T-helper 2 cell treated with Interferon-gamma antibody and Interleukin-4, amounts not matched to agents 5 μg/mL and 100 μg/mL, for 36 hours (primary cell): ENCODE measurements at places on chromosomes 5 and 9.

- no peak overlapping the region for H3K27ac ChIP-seq
- H3K27me3 ChIP-seq: peaks cover 30% of the 10 kb centered on the region
- peaks cover 3% of the 10 kb centered on the region for H3K4me1 ChIP-seq
- H3K36me3 ChIP-seq: no peaks in the 10 kb centered on the region
Observed at GRCh38 chr9:115192835-115193525, 75.0 kb upstream of the TNC start.

GRCh38 chr5:10663489-10664179 lies 97.4 kb downstream of the DAP start:
- DNase-seq: no peak
- H3K27me3 ChIP-seq: no peaks in the 10 kb centered on the region
- no peaks in the 10 kb centered on the region for H3K4me1 ChIP-seq
- no peak overlapping the region for H3K4me3 ChIP-seq

- peak within 1 kb of the TSS; percentile 92 for H3K27ac ChIP-seq
- H3K36me3 ChIP-seq: peaks cover 14% of the 10 kb centered on the region
- DNase-seq: peak; percentile 73
- peak within 1 kb of the TSS; percentile 93 for H3K4me3 ChIP-seq
Observed at GRCh38 chr9:93058355-93059010, at the start of gene SUSD3. Gene SUSD3, plus strand, starts transcription at chr9:93058701. Its CDS starts 42 bp downstream, at chr9:93058743.

DNA sequence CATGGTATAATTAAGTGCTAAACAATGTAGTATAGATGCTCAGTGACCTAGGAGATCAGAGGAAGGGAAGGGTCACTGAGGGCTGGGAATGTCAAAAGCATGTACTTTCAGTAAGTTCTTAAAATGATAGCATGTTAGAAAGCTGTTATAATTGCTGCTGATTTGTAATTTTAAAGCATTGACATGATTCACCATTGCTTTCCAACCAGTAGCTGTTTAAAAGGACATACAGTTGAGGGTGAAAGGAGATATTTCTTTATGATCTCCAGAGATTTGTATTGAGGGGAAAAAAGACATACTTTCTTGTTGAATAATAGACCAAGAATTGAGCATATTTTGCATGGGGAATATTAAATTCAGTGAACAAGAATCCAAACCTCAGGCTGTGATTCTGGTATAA lies 1.2 kb upstream of the SLC1A3 start:
- H3K4me1 ChIP-seq: peaks cover 15% of the 10 kb centered on the region
- no peak for DNase-seq
- H3K27ac ChIP-seq: no peak overlapping the region
- peaks cover 55% of the 10 kb centered on the region for H3K27me3 ChIP-seq
- no peak overlapping the region for H3K4me3 ChIP-seq
- H3K36me3 ChIP-seq: no peaks in the 10 kb centered on the region

- no peaks in the 10 kb centered on the region for H3K36me3 ChIP-seq
- no peak overlapping the region for H3K4me3 ChIP-seq
Observed at GRCh38 chr9:9951556-9952160, 661.1 kb downstream of the PTPRD start.

- DNase-seq: no peak
- H3K27ac ChIP-seq: no peak overlapping the region
- H3K4me1 ChIP-seq: no peaks in the 10 kb centered on the region
- H3K4me3 ChIP-seq: no peak overlapping the region
- H3K27me3 ChIP-seq: peaks cover 12% of the 10 kb centered on the region
Observed at GRCh38 chr5:151602806-151603205, 11.7 kb upstream of the FAT2 start.

- no peak overlapping the region for H3K4me3 ChIP-seq
- H3K27me3 ChIP-seq: peaks cover 2% of the 10 kb centered on the region
- H3K36me3 ChIP-seq: no peaks in the 10 kb centered on the region
- no peak overlapping the region for H3K27ac ChIP-seq
- H3K4me1 ChIP-seq: peaks cover 8% of the 10 kb centered on the region
Observed at GRCh38 chr5:128777052-128777451, 188.2 kb upstream of the SLC27A6 start.

GRCh38 chr9:117218951-117219350 lies 195.9 kb downstream of the ASTN2 start:
- H3K27ac ChIP-seq: no peak overlapping the region
- no peaks in the 10 kb centered on the region for H3K4me1 ChIP-seq
- H3K27me3 ChIP-seq: no peaks in the 10 kb centered on the region
- H3K4me3 ChIP-seq: no peak overlapping the region
- no peaks in the 10 kb centered on the region for H3K36me3 ChIP-seq
- DNase-seq: no peak

DNA sequence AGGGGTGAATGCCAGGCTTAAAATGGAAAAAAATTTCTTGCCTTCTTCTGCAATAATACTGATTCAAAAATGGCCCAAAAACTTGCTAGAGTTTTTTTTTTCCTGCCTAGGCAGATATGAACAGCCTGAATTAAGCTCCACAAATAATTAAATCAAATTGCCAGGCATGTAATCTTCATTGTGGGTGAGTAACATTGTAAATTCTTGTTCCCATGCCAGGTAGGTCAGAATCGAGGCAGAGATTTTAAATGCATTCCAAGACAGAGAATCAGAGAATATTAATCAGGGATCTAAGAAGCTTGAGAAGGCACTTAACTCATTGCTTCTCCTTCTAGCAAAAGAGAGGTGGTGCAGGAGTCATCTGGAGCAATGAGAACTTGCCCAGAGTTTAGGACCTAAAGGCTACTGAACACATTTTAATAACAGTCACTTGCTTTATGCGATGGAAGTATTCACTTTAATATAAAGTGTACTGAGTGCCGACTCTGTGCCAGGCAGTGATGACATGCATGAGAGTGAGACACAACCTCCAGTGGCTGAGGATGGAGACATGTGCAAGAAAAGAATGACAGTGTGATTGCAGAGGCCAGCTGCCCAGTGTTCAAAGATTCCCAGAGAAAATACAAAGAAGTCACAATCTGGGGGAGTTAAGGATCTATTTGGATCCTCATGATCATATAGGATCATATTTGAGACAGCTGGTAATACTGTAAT lies 102.3 kb downstream of the APBA1 start:
- no peak overlapping the region for H3K4me3 ChIP-seq
- no peak for DNase-seq
- H3K27me3 ChIP-seq: peaks cover 13% of the 10 kb centered on the region
- H3K27ac ChIP-seq: no peak overlapping the region
- no peaks in the 10 kb centered on the region for H3K36me3 ChIP-seq

GRCh38 chr9:35756275-35757225 lies 2.5 kb upstream of the MSMP start:
- DNase-seq: peak; percentile 73
- peaks cover 37% of the 10 kb centered on the region for H3K4me1 ChIP-seq
- H3K27ac ChIP-seq: peak overlapping the region; percentile 98
- H3K27me3 ChIP-seq: no peaks in the 10 kb centered on the region
- H3K4me3 ChIP-seq: peak overlapping the region; percentile 97
- peaks cover 24% of the 10 kb centered on the region for H3K36me3 ChIP-seq

DNA sequence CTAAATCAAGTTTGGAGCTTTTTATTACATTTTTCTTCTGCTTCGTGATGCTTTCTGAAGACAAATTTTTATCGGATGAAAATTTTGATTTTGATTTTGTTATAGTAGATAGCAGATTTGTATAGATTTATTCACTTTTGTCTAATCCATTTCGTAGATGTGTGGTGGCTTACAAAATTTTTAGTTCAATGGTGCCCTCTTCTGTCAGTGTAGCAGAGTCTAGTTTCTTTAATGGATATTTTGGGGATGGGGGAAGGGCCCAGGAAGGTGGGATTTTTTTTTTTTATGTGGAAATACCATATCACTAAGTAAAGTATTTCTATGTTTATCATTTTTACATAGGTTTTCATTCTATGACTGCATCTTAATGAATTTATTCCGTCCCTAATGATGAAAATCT lies 259.9 kb upstream of the TARS1 start:
- H3K27me3 ChIP-seq: no peaks in the 10 kb centered on the region
- no peaks in the 10 kb centered on the region for H3K4me1 ChIP-seq

GRCh38 chr9:72173080-72173479 lies 23.8 kb downstream of the GDA start:
- no peaks in the 10 kb centered on the region for H3K36me3 ChIP-seq
- no peaks in the 10 kb centered on the region for H3K4me1 ChIP-seq
- H3K4me3 ChIP-seq: no peak overlapping the region
- H3K27ac ChIP-seq: no peak overlapping the region

DNA sequence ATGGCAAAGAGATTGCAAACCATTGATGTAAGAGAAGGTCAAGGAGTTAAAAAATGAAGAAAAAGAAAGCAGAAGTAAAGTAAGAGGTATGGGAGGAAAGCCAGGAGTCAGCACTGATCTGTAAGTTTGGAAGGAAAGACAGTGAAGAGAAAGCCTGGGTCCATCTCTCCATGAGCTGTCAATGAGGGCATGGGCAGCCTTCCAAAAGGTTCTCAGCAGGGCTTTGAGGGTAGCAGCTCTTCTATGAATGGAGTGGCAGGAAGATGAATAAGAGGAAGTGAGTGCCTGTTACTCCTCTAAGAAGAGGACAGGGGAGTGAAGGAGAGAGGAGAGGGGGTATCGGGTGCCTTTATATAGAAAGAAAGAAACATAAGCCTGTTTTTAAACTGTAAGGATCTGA lies 97.1 kb downstream of the ADCY2 start:
- DNase-seq: no peak
- H3K27me3 ChIP-seq: no peaks in the 10 kb centered on the region
- no peaks in the 10 kb centered on the region for H3K4me1 ChIP-seq
- H3K27ac ChIP-seq: no peak overlapping the region
- H3K4me3 ChIP-seq: no peak overlapping the region

- no peak overlapping the region for H3K4me3 ChIP-seq
Observed at GRCh38 chr5:103034662-103035392, 85.1 kb downstream of the GIN1 start.

DNA sequence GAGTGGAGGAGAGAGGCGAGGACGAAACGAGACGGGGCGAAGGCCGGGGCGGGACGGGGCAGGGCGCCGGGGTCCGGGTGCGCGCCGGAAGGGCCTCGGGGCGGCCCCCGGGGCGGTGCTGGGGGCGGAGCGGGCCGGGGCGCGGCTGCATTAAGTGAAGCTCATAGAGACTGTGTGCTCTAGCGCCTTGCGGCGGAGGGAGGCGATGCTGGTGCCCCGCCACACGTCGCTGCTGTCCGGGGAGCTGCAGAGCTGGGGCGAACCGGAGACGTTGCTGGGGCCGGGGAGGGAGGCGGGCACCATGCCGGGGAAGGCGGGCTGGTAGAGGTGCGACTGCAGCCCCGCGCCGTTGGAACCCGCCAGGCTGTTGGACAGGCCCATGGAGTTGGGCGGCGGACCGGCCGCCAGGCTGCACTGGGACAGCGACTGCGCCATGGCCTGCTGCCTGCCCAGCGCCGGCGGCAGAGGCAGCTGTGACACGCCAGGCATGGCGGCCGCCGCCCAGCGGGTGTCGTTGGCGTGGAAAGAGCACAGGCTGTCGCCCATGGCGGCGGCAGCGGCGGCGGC lies 8.3 kb downstream of the OTP start:
- peaks cover 74% of the 10 kb centered on the region for H3K27me3 ChIP-seq
- H3K4me3 ChIP-seq: peak overlapping the region; percentile 78
- H3K27ac ChIP-seq: peak overlapping the region; percentile 63
- H3K36me3 ChIP-seq: peaks cover 2% of the 10 kb centered on the region
- peaks cover 13% of the 10 kb centered on the region for H3K4me1 ChIP-seq

DNA sequence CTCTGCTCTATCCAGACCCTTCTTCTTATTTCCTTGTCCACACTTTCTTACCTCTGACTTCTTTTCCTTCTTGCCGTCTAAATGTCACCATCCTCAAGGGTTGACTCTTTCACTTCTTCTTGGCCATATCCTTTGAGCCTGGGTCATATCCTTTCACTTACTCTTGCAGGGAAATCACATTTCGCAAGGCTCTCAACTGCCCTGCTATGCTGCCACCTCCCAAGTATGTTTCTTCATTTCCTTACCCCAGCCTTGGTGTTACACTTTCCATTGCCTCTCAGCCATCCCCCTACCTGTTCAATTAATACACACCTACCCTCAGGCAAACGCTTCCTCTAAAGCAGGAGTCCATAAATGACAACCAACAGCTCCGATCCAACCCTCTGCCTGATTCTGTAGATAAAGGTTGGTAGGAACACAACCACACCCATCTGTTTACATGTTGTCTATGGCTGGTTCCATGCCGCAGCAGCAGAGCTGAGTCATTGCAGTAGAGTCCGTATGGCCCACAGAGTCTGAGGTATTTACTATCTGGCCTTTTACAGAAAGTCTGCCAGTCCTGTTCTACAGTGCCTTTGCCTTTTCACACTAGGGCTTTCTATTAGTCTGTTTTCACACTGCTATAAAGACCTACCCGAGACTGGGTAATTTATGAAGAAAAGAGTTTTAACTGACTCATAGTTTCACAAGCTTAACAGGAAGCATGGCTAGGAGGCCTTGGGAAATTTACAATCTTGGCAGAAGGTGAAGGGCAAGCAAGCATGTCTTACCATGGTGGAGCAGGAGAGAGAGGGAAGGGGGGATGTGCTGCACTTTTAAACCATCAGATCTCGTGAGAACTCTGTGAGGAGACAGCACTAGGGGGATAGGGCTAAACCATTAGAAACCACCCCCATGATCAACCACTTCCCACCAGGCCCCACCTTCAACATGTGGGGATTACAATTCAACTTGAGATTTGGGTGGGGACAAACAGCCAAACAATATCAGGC lies 97.9 kb downstream of the SV2C start:
- H3K4me1 ChIP-seq: peaks cover 11% of the 10 kb centered on the region
- H3K27me3 ChIP-seq: no peaks in the 10 kb centered on the region
- no peak overlapping the region for H3K4me3 ChIP-seq

GRCh38 chr9:15304632-15305031 lies 2.4 kb downstream of the TTC39B start:
- H3K27me3 ChIP-seq: no peaks in the 10 kb centered on the region
- peaks cover 25% of the 10 kb centered on the region for H3K36me3 ChIP-seq
- peak overlapping the region; percentile 33 for H3K27ac ChIP-seq
- H3K4me3 ChIP-seq: peak overlapping the region; percentile 99
- H3K4me1 ChIP-seq: peaks cover 46% of the 10 kb centered on the region
- no peak for DNase-seq

GRCh38 chr5:177483994-177484901 lies 10.8 kb upstream of the DBN1 start:
- no peak overlapping the region for H3K4me3 ChIP-seq
- no peak for DNase-seq
- H3K27ac ChIP-seq: peak overlapping the region; percentile 16
- H3K36me3 ChIP-seq: peaks cover 12% of the 10 kb centered on the region
- H3K27me3 ChIP-seq: no peaks in the 10 kb centered on the region

DNA sequence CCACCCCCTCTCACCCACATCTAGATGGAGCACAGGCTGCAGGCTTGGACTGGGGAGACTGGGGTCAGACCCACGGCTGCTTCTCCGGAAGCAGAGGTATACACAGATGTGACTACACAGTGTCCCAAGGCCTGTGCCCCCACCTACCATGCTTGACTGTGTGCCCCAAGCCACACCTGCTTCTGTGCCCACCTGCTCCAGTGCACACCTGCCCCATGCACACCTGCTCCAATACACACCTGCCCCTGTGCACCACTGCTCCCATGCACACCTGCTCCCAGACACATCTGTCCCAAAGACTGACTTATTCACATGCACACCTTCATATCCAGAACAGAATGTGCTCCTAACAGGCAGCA lies 5.5 kb upstream of the COL5A1 start:
- H3K4me3 ChIP-seq: no peak overlapping the region
- no peaks in the 10 kb centered on the region for H3K4me1 ChIP-seq
- H3K27ac ChIP-seq: no peak overlapping the region
- H3K36me3 ChIP-seq: no peaks in the 10 kb centered on the region
